ENCODE measurements at places on chromosomes 13 and 19.

DNA sequence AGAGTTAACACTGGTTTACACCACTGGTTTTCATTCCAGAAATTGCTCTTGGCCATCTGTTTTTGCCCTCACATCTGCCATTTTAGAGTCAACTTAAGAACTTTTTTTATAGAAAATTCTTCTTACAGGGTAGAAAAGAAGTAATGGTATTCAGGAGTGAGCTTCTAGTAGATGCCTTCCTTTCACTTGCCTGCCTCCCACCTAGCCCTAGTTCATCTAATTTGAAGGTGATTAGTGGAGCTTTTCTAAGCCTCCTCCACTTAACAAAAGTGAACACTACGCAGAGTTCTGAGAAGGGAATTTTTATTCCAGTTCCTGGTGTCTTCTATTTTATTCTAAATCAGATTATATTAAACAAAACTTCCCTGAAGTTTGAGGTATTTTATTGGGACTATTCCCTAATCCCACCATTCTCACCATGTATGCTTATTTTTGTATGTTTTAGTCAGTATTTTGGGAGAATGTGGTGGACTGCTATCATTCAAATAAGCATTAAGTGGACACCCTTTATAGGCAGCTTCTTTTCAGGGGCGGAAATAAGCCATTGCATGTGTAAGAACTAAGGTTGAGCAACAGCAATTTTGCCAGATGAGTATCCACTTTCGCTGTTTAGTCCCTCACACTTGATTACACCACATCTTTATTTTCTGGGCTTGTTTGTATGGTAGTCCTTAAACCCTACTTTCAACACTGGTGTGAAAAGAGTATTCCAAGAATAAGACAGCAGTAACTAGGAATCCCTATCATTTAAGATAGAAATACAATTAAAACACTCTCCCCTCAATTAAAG lies 156.9 kb downstream of the ENOX1 start:
- DNase-seq = no peak

- no peak for DNase-seq
Observed at GRCh38 chr19:28519952-28520861, 692.7 kb downstream of the UQCRFS1 start.

DNA sequence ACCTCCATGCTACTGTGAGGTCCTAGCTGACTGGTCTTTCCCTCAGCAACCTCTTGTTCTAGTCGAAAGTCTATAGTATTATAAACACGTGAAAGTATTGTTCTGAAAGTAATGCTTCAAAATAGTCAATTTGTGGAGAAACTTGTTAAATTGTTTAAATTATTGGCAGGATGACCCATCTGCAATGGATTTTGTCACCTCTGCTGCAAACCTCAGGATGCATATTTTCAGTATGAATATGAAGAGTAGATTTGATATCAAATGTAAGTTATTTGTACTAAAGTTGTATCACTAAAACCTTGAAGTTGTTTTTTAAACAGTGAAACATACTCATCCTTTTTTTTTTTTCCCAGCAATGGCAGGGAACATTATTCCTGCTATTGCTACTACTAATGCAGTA lies 25.9 kb downstream of the UBA2 start:
- no peak for DNase-seq

DNA sequence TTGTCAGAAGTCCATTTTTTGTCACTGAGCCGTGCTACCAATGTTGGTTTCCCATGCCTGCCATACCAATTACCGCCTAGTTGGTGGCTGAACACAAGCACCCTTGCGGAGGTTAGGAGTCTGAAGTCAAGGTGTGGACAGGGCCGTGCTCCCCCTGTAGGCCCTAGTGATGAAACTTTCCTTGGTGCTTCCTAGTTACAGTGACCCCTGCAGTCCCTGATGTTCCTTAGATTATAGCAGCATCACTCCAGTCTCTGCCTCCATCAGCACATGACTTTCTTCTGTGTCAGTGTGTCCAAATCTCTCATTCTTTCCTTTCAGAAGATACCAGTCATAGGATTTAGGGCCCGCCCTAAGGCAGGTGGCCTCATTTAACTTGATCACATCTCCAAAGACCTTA lies 99.0 kb downstream of the MYO16 start:
- peak; percentile 0 for DNase-seq

DNA sequence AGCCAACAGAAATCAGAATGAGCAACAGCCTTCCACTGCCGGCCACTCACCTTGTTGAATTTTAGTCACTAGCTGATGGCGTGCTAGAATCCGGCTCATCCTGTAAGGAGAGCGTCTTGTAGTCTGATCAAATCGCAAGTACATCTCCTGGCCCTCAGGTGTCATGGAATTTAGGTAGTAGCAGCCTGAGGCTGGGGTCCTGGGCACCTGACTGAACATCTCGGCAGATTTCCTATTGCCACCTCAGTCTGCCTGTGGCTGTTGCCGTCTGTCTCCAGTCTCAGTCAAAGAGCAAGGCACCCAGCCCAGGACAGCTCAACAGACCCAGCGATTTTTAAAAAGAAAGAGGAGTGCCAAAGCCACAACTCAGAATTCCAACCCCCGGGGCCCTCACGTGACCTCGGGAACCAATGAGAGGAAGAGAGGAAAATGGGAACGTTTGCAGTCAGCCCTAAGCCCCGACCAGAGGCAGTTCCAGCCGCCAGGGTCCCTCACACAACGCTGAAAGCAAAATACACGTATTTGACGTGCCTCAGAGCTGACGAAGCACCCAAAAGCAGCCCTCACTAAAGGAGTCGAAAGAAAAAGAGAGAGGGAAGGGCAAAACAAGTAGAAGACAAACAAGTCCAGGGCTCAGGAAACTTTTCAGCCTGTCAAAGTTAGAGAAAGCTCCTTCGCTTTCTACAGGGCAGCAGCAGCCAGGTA lies at the start of gene STARD13:
Gene STARD13 (minus strand): TSS at position 336 of the 705 bp plus-strand sequence. CDS start 117 bp downstream, at position 219.
- DNase-seq = peak; percentile 98

- DNase-seq = peak; percentile 54
Observed at GRCh38 chr13:109786457-109787134, at the start of gene IRS2. TSS of gene IRS2 (minus strand) at chr13:109786583. CDS start at chr13:109786053, 530 bp downstream.

- DNase-seq = no peak
Observed at GRCh38 chr13:58879114-58879513, 1247.6 kb downstream of the PCDH17 start.

Measured in SW 1271 (cell line).